ENCODE measurements at places on chromosomes 3 and 15.

GRCh38 chr15:44243829-44244228 is 44.7 kb upstream of the GOLM2 start:
- DNase-seq, result no peak

- no peak for DNase-seq
Measured at GRCh38 chr15:51838270-51838669, 8.8 kb downstream of the TMOD3 start.

- no peak for DNase-seq
Measured at GRCh38 chr15:32778391-32779176, 60.8 kb downstream of the GREM1 start.

- no peak for DNase-seq
Measured at GRCh38 chr3:19901337-19901736, 32.7 kb downstream of the EFHB start.

- DNase-seq, result no peak
Measured at GRCh38 chr3:123311201-123311600, 109.5 kb downstream of the SEC22A start.
